Caco-2 (cell line): ENCODE measurements at places on chromosomes 2 and 18. TPM values are rescaled to one million over a fixed set of nuclear protein-coding genes. Genes with fewer than 3 reads are reported as not detected.

GRCh38 chr2:128388499-128388941 lies 69.9 kb upstream of the HS6ST1 start:
- no peak overlapping the region for H3K27ac ChIP-seq
- H3K36me3 ChIP-seq = no peaks in the 10 kb centered on the region
- no peaks in the 10 kb centered on the region for H3K4me1 ChIP-seq
- no peaks in the 10 kb centered on the region for H3K27me3 ChIP-seq

GRCh38 chr2:186309901-186310300 lies 176.2 kb upstream of the ZC3H15 start:
- H3K27ac ChIP-seq = no peak overlapping the region
- H3K4me1 ChIP-seq = no peaks in the 10 kb centered on the region
- no peak overlapping the region for H3K4me3 ChIP-seq
- H3K27me3 ChIP-seq = no peaks in the 10 kb centered on the region
- no peaks in the 10 kb centered on the region for H3K36me3 ChIP-seq

Gene GCG
- not detected in 2 replicates for total RNA-seq

Gene NAT8
- not detected in 2 replicates for total RNA-seq

Gene PCBP1
- total RNA-seq = 308 and 319 TPM in 2 replicates
